Type B pancreatic cell (in vitro differentiated cells): ENCODE measurements at places on chromosomes 12 and 14. TPM values are rescaled to one million over a fixed set of nuclear protein-coding genes. Genes with fewer than 3 reads are reported as not detected.

GRCh38 chr14:90544566-90544965 lies 147.7 kb downstream of the CALM1 start:
- no peak for DNase-seq

- DNase-seq: no peak
These were observed 220.1 kb downstream of the SOX5 start for GRCh38 chr12:23729359-23729758.

GRCh38 chr12:52355176-52355575 lies 12.1 kb downstream of the KRT85 start:
- no peak for DNase-seq

- DNase-seq: no peak
These were observed 4.9 kb downstream of the PTGDR start for GRCh38 chr14:52272375-52272774.

DNA sequence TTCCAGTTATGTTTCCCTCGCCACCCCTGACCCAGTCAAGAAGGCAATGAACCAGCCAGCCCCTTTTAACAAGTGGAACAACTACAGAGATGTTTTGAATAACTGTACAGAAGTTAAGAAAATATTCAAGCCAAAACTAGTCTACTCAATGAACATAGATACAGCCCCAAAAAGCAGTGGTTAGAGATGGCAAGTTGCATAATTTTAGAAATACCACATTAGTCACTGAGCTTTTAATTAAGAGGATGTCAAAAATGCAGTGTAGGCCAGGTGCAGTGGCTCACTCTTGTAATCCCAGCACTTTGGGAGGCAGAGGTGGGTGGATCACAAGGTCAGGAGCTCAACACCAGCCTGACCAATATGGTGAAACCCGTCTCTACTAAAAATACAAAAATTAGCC lies 27.2 kb downstream of the PROX2 start:
- no peak for DNase-seq

Gene TMEM119
- total RNA-seq: 0.33 and 27.2 TPM in 2 replicates
